Right cardiac atrium (tissue), 5 donors: ENCODE measurements at places on chromosomes 1 and 21. TPM values are rescaled to one million over a fixed set of nuclear protein-coding genes. Genes with fewer than 3 reads are reported as not detected.

The KCNA2 gene
- 0.82 TPM for total RNA-seq

- DNase-seq: no peak
Measured at GRCh38 chr1:6006882-6007281, 14.7 kb upstream of the NPHP4 start.

- DNase-seq: no peak
Measured at GRCh38 chr1:160704250-160704649, 7.4 kb downstream of the CD48 start.

GRCh38 chr1:8281843-8282509 lies 35.9 kb upstream of the SLC45A1 start:
- no peak for DNase-seq

GRCh38 chr1:77978293-77978968 lies 441 bp downstream of the FUBP1 start:
- no peak for DNase-seq

DNA sequence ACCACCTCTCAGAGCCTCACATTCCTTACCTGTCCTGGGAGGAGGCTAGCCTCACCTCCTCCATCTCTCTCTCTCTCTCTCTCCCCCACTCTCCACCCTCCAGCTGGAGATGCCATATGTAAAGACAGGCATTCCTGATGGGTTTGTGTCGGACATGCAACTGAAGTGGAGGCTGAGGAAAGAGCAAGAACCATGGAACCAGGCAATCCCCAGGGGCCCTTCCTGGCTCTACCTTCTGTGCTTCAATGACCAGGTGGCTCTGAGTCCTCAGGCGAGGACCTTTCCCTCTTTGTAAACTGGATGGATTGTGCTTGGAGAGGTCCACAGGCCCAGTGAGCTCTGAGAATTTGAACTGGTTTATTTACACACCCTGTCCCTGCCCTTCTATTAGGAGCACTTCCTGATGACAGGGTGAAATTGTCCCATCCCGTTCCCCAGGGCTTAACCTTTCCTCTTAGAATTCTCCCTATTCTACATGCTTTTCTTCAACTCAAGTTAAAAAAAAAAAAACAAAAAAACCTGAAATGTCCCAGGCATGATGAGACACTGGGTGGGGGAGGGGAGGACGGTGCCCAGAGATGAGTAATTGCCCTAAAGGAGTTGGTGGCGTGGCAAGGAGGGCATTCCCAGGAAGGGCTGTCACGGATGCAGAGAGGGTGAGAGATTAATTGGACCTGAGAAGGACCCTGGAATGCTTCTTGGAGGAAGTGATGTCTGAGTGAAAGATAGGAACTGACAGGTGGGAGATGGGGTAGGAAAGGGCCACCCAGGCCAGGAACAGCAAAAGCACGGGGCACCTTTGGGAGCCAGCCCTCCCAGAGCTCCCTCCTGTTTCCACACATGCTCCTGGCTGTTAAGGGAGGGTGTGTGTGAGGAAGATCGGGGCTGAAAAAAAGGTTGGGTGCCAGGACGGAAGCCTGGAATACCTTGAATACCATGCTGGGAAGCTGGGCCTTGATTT lies 50.2 kb upstream of the WASF2 start:
- DNase-seq: no peak

DNA sequence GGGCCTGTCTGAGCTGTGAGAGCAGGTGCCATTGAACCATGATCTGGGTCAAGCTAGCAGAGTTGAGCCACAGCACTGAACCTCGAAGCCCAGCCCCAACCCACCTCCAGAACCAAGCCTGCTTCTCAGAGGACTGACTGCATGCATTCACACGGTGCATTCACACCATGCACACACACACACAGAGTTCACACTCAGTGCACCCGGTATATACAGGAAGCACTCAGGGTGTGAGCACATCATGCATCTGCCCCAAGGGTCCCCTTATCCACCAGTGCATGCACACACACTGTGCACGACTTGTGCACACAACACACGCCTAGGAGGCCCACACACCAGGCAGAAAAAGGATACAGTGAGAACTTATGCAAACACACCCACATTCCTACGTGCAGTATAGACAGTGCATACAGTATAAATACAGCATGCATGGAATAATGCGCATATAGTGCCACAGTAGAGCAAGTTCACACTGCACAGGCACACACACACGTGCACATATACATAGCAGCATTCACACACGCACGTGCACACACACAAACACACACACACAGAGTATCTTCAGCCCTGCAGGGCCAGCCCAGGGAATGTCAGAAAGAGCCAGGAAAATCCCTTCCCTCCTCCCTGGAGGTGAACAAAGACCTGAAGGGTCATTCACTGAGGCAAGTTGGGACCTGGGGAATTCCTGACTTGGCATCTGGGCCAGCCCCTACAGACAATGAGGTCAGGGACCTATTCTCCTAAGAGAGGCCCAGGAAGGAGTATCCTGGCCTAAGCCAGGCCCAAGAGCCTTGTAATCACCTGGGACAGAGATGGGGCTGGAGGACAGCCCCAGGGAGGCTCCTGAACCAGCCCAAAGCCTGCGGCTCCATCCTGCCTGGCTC lies 42.1 kb downstream of the CAMK2N1 start:
- no peak for DNase-seq

The HTR1D gene
- total RNA-seq: not detected

The KRTAP19-3 gene
- not detected for total RNA-seq

- DNase-seq: no peak
Measured at GRCh38 chr21:25330266-25330665, 277.0 kb downstream of the MRPL39 start.

The RGS8 gene
- not detected for total RNA-seq

The OR6Y1 gene
- total RNA-seq: not detected

The ANKRD65 gene
- total RNA-seq: 3.1 TPM
